ENCODE measurements at places on chromosomes 5 and 9.

DNA sequence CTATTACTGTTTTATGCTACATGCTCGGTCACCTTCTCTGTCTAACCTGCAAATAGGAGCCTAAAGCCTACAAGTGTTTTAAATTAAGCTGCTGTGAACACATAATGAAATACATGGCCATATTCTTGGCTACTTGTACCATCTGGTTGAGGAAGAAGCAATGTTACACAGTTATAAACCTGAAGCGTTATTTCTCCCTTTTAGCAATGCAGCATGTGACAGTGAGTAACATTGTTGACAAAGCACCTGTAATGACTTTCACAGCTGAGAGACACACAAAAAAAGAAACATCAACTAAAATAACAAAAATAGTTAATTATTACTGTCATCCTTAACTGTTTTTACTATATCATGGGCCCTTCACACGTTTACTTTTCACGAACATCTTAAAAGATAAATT is 146.9 kb downstream of the RORB start:
- no peak for DNase-seq

- no peak for DNase-seq
Observed at GRCh38 chr5:173707392-173707791, 90.9 kb upstream of the BOD1 start.

GRCh38 chr5:116438979-116439554 is 135.6 kb downstream of the SEMA6A start:
- no peak for DNase-seq

- DNase-seq = no peak
Observed at GRCh38 chr5:40404613-40405012, 275.1 kb upstream of the PTGER4 start.

GRCh38 chr9:94899464-94900221 is 173.1 kb downstream of the AOPEP start:
- no peak for DNase-seq

DNA sequence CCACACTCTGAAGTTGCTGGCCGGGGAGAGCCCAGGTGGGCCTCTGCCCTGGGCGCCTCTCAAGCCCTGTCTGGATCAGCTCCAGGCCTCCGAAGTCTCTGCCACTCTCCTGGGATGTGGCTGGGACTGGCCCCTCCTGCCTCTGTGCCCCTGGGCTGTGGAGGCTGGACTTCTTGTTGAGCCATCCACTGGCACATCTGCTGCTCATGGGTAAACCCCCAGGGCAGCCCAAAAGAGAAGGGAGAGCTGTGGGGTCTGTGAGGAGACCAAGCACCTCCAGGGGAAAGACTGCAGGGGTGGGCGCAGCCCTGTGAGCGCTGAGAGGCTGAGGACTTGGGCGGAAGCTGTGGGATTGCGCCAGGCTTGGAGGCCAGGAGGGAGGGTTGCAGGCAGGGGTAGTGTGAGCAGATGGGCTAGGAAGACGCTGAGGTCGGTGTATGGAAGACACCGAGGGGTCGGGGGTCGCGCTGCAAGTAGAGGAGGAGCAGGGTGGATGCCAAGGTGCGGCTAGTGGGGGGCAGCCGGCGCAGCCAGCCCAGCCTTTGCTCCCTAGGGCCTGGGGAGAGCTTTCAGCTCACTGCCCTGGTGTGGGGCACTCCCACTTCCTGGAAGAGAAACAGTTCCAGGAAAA is 118.1 kb downstream of the WNK2 start:
- DNase-seq = no peak

- DNase-seq = no peak
Observed at GRCh38 chr9:83355024-83355444, 183.2 kb downstream of the FRMD3 start.

- no peak for DNase-seq
Observed at GRCh38 chr5:71564895-71565294, 22.2 kb upstream of the MCCC2 start.

GRCh38 chr5:143168171-143168741 is 235.2 kb downstream of the NR3C1 start:
- DNase-seq = no peak

DNA sequence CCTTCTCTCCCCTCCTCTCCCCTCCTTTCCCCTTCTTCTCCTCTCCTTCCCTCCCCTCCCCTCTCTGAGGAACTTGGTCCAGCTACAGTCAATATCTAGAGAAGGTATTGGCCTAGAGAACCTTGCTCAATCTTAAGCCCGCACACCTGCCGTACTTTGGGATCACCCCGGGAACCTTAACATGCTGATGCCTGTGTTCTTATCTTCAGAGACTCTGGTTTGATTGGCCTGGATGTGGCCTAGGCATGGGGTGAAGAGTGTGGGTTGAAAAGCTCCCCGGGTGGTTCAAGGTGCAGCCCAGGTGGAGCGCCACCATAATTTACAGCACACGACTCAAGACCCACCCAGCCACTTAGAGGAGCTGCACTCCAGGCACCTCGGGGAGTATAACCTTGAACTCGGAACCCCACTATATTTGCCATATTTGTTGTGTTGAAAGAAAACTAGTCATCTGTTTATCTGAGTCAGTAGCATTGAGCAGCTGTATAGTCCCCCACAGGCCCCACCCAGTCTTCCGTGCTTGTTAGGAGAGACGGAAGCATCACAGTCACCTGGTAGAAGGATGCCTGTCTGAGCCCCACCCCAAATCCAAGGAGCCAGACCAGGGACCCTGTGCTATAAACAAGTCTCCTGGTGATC is 14.4 kb upstream of the PHF19 start:
- no peak for DNase-seq

DNA sequence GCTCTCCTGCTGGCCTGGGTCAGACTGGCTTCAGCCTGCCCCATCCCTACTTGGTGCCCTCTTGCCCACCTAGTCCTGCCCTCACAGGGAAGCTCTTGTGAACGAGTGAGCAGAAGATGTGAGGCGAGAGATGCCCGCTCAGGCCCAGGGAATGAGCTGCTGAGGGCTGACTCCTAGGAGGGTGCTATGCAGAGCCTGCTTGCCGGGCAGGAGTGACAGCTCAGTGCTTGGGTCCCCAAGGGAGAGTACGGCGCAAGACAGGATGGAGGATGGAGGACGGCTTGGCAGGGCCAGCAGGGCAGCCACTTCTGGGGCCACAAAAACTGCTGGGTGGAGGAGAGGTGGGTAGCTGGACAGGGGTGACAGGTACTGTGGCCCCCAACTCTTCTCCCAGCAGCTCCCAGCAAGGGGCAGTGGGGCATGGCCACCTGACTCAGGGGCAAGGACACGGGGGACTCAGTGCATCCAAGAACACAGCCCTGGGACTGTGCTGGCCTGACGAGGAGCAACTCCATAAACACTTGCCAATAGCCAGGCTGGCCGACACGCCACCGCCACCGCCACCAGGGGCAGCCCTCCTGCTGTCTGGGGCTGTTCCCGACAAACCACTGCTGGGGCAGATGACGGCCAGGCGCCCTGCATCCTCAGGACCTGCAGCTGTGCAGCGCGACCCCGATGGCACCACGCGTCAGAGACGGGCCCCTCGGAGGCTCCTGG is 55.6 kb upstream of the UBAC1 start:
- DNase-seq = no peak

- DNase-seq = no peak
Observed at GRCh38 chr5:80190960-80191359, 64.9 kb downstream of the SERINC5 start.

- no peak for DNase-seq
Observed at GRCh38 chr9:10686943-10687342, 74.1 kb upstream of the PTPRD start.

DNA sequence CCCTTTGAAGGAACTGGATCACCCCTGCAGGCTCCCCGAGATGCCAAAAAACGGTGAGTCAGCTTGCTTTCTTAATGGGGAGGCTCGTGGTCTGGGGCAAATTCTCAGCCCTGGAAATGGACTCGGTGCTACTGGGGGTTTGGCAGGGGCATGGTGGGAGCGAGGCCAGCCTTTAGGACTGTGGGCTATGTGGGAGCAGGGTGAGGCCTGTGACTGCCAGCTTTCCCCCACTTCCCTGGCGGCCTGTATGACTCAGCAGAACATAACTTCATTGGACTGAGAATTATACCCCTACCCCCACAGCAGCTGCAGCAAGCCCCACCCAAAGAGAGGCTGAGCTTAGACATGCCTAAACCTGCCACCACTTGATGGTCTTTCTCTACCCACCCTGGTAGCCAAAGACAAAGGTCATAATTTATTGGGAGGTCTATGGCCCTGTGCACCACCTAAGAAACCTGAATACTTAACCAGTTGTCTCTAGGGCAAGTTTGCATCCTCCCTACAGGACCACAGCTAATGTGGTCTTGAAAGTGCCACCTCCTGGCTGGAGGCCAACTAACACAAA is 325.3 kb downstream of the TLE1 start:
- no peak for DNase-seq

DNA sequence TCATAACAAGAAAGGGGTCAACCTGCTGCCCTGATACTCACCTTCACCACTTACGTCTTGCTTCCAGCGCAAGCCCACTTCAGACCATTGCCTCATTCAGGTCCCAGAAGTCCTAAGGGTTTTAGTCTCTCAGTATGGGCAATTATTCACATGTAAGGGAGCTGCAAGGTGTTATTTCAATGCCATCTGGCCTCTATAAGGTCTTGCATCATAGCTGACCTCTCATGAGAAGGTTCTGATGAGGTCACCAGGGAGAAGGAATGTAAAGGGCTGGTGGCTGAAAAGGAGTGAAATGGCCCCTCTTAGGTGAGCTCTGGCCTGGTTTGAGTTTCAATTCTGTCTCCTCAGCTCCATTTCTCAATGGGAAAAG is 1.5 kb upstream of the MARCHF3 start:
- DNase-seq = no peak

DNA sequence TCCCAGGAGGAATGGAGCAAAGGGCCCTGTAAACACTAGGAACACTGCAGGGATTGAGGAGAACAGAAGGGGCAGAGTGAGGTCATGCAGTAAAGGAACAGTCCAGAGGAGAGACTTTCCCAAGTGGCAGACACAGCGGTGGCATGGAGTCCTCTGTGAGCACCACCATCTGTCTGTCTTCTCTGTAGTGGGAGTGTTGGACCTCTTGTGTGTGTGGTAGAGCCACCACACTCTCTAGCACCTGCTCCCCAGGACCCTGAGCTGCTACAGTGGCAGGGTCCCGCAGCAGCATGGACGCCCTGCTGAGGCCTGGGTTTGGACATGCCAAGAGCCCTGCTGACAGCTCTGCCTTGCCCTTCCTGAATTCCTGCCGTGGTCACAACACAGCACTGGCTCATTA is 75.7 kb upstream of the LARP1 start:
- DNase-seq = no peak

- DNase-seq = no peak
Observed at GRCh38 chr5:119470105-119470763, 17.9 kb downstream of the HSD17B4 start.

DNA sequence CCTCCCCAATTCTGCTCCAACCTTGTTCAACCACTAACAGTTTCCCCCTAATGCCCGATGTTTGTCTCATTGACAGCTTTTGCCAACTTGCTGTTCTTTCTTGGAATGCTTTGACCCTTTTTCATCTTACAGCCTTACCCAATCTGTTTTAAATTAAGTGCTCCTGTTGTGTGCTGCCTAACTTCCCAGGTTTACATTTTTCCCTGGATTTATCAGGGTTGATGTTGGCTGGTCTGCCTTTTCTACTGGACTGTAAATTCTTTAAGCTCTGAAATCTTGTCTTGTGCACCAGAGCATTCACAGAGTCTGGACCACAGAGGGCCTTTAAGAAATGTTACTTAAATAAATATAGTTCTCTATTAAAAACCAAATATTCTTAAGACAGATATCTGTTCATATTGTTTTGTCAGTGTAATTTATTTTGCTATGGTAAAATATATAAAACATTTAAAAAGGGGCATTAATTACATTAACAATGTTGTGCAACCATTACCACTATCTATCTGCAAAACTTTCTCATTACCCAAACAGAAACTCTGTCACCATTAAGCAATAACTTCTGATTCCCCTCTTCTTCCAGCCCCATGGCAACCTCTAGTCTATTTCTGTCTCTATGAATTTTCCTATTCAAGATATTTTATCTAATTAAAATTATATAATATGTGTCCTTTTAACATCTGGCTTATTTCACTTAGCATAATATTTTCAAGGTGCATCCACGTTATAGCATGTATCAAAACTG is 73.0 kb downstream of the OSTF1 start:
- DNase-seq = no peak

DNA sequence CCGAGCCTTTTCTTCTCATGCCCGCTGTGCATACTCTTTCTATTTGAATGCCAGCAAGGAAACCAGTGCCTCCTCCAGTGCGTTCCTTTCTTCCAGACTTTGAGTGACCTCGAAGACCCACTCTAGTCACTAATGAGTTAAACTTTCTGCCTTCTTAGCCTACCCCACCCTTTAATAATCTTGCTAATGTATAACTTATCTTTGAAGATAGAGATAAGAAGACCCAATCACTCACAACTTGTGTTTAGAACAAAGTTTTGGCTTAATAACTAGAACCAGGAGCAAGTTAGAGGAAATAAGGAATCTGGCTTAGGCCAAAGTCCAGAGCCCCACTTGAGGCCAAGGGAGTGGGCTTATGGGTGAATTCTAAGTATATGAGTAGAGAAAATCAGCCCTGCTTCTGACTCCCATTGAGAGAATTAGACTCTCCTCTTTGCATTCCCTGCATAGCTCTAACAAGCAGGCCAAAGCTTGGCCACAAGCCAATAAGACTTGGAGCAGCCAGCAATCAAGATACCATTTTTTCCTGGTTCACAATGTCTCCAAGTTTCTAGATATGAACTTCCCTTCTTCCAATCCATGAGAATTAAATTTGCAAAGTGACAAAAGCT is 181.5 kb upstream of the PIK3R1 start:
- no peak for DNase-seq

GRCh38 chr9:87898151-87898550 is 15.5 kb downstream of the SPATA31E1 start:
- no peak for DNase-seq

GRCh38 chr5:168214886-168215285 is 76.6 kb upstream of the WWC1 start:
- no peak for DNase-seq

- no peak for DNase-seq
Observed at GRCh38 chr5:77250021-77250420, 39.5 kb downstream of the PDE8B start.

DNA sequence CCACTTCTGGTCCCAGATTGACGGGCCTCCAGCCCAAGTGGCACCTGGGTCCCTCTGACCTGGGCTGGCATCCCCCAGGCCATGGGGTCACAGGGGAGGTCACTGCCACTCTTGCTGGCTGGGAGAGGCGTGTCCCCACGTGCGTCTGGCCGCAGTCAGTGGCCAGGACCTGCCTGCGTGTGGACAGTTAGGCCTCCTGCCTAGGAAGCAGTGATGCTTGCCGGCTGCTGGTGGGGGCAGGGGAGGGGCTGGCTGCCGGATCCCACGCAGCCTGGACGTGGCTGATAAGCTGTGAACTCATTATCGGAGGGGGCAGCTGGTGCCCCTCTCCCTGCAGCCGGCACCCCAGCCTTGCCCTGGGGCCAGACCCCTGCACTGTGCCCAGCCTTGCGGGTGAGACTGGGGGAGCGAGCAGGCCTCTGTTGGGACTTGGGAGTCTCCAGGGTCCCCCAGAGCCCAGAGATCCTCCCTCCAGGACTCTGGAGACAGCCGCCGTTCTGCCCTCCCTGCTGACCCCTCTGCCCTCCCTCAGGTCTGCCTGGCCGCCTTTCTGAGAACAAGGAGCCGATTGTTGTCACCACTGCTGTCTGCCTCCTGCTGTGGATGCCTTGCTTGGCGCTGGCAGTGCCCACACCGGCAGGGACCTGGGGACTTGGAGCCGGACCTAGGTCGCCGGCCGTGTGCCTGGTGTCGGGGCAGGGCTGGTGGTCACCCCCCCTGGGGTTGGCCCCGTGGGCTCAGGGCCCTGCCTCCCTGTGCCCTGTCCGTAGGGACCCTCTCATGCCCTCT is 12.3 kb downstream of the RXRA start:
- DNase-seq = no peak
